ENCODE measurements at places on chromosomes 3 and 15. TPM values are rescaled to one million over a fixed set of nuclear protein-coding genes. Genes with fewer than 3 reads are reported as not detected.

The FAM107A gene
- not detected for total RNA-seq

The PLSCR4 gene
- 0.26 TPM for total RNA-seq

The GOLGA6L10 gene
- total RNA-seq, result 0.79 TPM

The CERS3 gene
- total RNA-seq, result 27.3 TPM

The ITGA11 gene
- total RNA-seq, result 0.53 TPM

The TTLL13 gene
- under 0.01 TPM for total RNA-seq

The CHRNA5 gene
- total RNA-seq, result 1.3 TPM

The ZBTB20 gene
- 3.9 TPM for total RNA-seq

The CISH gene
- 0.26 TPM for total RNA-seq

The CCDC71 gene
- 19.5 TPM for total RNA-seq

The TMA7 gene
- 190 TPM for total RNA-seq

The CDHR4 gene
- total RNA-seq, result not detected

The GHSR gene
- not detected for total RNA-seq

The CORO2B gene
- under 0.01 TPM for total RNA-seq

The CASR gene
- total RNA-seq, result not detected

The CAPN3 gene
- 2.1 TPM for total RNA-seq

The BOC gene
- total RNA-seq, result 0.38 TPM

The IQCF5 gene
- not detected for total RNA-seq

The OCA2 gene
- 0.26 TPM for total RNA-seq

The CTXN2 gene
- total RNA-seq, result not detected

The IREB2 gene
- 16.4 TPM for total RNA-seq

The CDCP1 gene
- 41.3 TPM for total RNA-seq

The C3orf85 gene
- total RNA-seq, result not detected

The CD200 gene
- total RNA-seq, result 0.13 TPM

The GNAT1 gene
- total RNA-seq, result 0.26 TPM

The GOLGA6L7 gene
- not detected for total RNA-seq

The CYP8B1 gene
- total RNA-seq, result not detected

The ZCWPW2 gene
- total RNA-seq, result 0.38 TPM

The PLSCR2 gene
- total RNA-seq, result not detected

The GORASP1 gene
- 17.9 TPM for total RNA-seq

The GOLGA6L9 gene
- 7.9 TPM for total RNA-seq

The CCR2 gene
- 0.13 TPM for total RNA-seq

The TLR9 gene
- not detected for total RNA-seq

The KLF15 gene
- 3.4 TPM for total RNA-seq

The WDR5B gene
- 4.4 TPM for total RNA-seq

The SLC22A14 gene
- 0.64 TPM for total RNA-seq

The SYNM gene
- total RNA-seq, result 0.26 TPM

The SELENOK gene
- total RNA-seq, result 32.5 TPM

The MANF gene
- total RNA-seq, result 248 TPM

The SCN11A gene
- not detected for total RNA-seq

The GRK7 gene
- not detected for total RNA-seq

The GNB5 gene
- total RNA-seq, result 54.9 TPM

The FAM43A gene
- 3.7 TPM for total RNA-seq

The EIF1B gene
- total RNA-seq, result 13.8 TPM

The PLIN1 gene
- total RNA-seq, result 0.51 TPM

The MAGI1 gene
- 5.0 TPM for total RNA-seq

The TUSC7 gene
- total RNA-seq, result not detected

The SOX2 gene
- 15.4 TPM for total RNA-seq

The PATL2 gene
- 0.13 TPM for total RNA-seq

The PFKFB4 gene
- total RNA-seq, result 18.2 TPM

The FAM131A gene
- total RNA-seq, result 25.5 TPM

The SERINC4 gene
- total RNA-seq, result 0.13 TPM

The SLC51B gene
- not detected for total RNA-seq

The FBXW12 gene
- not detected for total RNA-seq

The PRR20G gene
- not detected for total RNA-seq

The CHL1 gene
- 0.26 TPM for total RNA-seq

All from bronchial epithelial cell (primary cell).